ENCODE measurements at places on chromosomes 2 and 18.

DNA sequence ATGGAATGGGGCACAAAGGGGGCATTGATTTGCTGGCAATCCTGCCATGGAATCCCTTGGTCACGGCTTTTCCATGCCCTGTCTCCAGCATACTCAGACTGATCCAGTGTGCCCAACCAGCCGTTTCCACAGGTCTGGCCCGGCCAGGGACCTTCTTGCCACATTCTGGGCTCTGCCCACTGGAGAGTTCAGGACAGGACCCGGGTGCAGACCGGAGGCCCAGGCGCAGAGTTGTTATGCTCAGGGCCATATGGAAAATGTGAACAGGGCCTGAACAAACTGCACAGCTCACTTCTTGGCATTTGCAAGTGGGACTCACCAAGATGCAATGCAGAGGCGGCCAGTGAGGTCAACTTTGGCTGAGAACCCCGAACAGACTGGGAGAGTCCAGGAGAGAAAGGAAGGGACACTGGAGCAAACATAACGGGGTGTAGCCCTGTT, 15.6 kb upstream of the ASAP2 start:
- peak; percentile 10 for DNase-seq

- no peak for DNase-seq
Measured at GRCh38 chr2:239461291-239462190, 60.7 kb upstream of the HDAC4 start.

- DNase-seq, result no peak
Measured at GRCh38 chr2:158243392-158243791, 141.7 kb downstream of the UPP2 start.

DNA sequence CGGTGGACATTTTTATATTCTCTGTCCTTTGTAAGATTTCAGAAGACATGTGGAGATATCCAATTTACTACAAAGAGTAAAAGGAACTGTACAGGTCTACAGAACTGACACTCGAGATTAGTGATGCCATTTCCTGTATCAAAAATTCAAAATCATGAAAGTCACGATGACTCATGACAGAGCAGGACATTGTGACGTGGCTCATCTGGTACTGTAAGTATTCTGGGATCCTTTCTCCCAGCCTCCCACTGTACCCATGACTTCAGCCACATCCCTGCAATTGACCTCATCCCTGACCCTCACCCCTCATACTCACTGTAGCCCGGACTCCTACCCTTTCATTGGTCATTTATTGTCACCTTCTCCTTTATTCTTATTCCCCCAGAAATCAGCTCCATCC, 736.5 kb downstream of the EPHA4 start:
- DNase-seq, result no peak

DNA sequence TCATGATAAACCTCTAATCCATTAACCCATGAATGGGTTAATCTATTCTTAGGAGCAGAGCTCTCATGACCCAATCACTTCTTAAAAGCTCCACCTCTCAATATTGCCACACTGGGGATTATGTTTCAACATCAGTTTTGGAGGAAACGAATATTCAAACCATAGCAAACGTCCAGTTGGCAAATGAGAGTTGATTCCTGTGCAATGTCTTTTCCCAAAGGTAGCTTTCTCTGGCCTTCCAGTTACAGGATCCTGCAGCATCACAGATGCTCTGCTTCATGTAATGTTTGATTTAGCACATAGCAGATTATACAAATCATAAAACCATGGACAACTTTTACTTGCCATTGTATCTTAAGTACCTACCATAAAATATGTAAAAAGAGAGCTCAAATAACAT, 481.0 kb downstream of the TNS1 start:
- DNase-seq, result peak; percentile 88

- peak; percentile 64 for DNase-seq
Measured at GRCh38 chr18:22109535-22109934, 59.9 kb upstream of the GATA6 start.

GRCh38 chr18:45849529-45849928, 24.1 kb downstream of the SIGLEC15 start:
- DNase-seq, result no peak

DNA sequence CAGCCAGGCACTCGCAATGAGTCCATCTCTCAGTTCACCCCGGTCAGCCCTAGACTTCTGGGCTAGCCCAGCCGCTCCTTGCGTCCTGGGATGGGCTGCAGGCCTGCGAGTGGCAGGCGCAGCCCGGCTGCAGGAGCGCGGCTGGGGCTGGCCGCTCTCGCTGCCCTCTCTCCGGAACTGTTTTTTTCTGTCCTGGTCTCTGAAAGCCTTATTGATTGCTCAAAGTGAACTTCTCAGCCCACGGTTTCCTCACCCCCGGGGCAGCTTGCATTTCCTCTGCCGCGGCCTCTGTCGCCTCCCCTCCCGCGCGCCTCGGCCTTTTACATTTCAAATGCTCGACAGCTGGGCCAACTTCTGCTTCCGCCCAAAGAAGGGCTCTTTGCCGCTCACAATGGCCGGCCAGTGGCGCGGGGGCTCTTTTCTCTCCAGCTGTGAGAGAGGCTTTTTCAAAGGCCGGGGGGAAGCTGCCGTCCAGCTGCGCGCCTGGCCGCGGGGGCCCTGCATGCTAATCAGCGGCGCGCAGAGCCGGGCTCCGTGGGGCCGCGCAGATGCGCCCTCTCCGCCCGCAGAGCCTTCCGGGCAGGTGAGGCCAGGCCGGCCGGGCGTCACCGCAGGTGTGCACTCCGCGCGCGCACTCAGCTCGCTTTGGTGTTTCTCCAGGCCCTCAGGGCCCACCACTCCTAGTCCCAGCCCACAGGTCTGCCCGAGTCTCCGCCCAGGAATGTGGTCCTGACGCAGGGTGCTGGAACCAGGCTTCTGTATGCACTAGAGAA, 513.8 kb downstream of the RNF144A start:
- DNase-seq, result peak; percentile 89

DNA sequence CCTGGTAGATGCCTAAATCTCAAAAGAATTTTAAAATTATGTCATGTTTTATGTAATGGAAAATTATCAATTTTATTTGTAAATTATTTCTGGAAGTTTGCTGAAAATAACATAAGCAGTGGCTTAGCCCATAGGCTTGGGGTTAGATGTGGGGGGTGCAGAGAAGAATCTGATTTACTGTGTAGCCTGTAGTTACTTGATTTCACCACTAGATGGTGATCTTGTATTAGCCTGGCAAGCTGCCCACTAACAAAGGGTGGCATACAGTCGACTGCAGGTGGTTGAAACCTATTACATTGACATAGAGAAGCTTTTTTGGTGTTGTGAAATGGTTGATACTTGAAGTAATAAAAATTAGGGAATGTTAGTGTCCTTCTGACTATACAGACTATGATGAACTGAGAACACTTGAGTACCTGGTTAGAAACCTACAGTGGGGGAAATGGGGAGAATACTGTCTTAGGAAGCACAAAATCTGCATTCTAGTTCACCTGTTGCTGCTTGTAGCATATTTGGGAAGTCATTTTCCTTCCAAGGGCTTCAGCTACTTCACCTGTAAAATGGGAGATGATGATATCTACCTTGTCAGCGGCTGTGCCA, 191.0 kb upstream of the LHCGR start:
- DNase-seq, result peak; percentile 47

GRCh38 chr2:238286551-238286950, 1.9 kb downstream of the PER2 start:
- peak; percentile 58 for DNase-seq

DNA sequence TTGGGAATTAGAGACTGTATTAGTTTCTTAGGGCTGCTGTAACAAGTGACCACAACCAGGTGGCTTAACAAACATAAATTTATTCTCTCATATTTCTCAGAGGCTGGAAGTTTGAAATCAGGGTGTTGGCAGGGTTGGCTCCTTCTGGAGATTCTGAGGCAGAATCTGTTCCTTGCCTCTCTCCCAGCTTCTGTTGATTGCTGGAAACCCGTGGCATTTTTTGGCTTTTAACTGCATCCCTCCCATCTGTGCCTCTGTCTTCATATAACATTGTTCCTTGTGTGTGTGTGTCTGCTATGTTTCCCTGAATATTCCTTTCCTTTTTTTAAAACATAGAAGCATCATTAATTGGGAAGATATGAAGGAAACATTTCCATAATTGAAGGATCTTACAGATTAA, 448.1 kb upstream of the DCC start:
- no peak for DNase-seq

DNA sequence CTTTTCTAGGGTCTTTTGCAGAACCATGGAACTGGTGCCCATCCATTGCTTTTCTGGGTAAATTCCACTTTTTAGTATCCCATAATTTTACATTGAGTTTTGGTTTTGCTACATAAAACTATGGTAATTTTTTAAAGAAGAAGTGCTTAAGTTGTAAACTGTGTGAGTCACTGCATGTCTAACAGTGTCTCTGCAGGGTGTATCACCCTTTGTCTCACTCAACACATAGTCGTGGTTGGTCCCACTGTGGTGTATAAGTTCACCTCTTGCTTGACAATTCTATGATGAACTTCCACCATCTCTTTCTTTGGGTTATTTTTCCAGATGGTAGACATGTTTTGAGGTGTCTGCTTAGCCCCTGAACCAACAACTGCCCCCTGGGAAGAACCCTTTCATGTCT, 10.5 kb downstream of the SCTR start:
- no peak for DNase-seq

DNA sequence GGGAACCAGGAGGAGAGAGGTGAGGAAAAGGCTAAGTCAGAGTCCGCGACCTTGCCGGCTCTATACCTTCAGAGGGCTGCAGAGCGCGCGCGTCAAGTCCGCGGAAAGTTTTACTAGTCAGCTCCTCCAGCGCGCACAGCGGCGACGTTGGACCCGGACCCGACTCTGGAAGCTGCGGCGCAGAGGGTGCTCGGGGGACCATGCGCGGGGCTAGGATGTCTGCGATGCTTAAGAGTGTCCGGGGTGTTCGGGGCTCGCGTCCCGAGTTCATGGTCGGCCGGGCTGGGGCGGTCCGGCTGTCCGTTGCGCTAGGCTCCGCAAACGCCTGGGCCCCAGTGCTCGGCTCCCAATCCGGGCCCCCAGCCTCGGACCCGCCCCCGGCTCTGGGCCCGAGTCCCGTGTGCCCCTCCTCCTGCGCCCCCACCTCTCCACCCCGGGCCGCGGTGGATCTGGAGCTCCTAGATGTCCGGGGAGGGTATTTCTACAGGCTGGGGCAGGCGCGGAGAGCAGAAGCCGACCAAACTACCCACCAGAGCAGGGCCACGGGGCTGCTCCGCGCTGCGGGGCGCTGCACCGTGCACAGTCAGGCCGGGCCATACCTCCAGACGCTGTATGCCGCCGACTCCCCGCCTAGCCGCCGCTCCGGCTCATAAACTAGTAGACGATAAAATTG, at the start of gene LBX2:
TSS of gene LBX2 (minus strand) at position 337 of the 673 bp plus-strand sequence. CDS start at position 271, 66 bp downstream.
- no peak for DNase-seq

DNA sequence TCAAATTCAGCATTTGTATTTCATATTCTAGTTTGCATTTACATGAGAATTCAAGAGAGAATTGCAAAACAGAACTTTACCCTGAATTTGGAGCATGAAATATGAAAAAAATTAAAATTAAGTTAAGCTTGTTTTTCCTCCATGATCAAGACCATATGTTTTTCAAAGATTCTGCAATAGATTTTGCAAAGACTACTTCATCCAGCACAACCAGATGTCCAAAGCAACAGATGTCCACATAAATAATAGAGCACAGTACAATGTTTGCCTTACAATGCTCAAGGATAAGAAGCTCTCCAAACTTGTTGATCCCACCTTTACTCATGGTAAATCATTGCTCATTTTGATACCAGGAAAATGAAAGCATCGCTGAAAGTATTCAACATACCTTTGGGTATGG, 25.6 kb downstream of the FAP start:
- no peak for DNase-seq

- peak; percentile 59 for DNase-seq
Measured at GRCh38 chr2:104889291-104889959, 35.5 kb downstream of the POU3F3 start.

- DNase-seq, result no peak
Measured at GRCh38 chr2:146246002-146246735, 1598.7 kb upstream of the ACVR2A start.

DNA sequence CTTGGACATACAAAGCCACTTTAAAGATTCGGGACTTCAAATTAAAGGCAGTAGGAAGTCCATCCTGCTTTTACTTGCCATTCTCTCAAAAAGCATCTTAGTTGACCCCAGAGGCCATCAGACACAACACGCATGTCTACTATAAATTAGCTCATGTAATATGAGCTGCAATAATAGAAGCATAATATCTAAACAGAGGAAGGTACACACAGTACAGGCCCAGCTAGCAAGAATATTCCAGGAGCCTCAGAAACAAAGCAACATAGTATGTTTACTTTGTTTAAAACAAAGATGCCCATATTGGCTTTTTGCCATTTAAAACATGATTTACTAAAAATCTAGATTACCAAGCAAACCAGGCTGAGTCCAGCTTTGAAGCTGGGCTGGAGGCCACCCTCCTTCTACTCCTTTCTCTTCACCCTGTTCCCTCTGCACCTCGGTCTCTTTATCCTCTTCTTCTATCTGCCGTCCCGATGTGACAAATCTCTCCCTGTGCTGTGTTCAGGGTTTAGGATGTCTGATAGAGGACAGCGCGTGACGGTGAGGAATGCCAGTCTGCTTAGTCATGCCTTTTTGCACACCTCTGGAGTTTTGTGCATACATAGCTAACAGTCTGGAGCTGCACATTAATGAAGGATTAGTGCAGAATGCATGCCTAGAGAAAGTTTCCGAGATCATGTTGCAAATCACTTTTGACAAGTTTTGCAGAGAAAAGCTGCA, 28.2 kb downstream of the DTNA start:
- DNase-seq, result no peak

DNA sequence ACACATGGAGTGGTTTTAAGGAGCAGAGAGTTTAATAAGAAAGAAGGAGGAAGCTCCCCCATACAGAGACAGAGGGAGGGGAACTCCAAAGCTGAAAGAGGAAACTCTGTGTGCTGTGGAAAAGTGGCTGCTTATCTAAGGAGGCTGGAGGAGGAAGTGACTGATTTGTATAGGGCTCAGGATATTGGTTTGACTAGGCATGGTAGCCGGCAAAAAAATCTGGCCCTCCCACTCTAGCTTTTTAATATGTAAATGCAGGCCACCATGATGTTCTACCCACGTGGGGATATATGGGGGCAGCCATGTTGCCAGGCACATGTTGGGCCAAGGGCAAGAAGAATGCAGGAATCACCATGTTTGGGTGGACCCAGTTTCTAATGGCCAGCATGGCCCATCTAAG, 64.3 kb downstream of the HNMT start:
- DNase-seq, result peak; percentile 90

GRCh38 chr2:239678186-239678490, 277.3 kb upstream of the HDAC4 start:
- DNase-seq, result no peak

- DNase-seq, result no peak
Measured at GRCh38 chr2:234920836-234921235, 31.0 kb upstream of the SH3BP4 start.

DNA sequence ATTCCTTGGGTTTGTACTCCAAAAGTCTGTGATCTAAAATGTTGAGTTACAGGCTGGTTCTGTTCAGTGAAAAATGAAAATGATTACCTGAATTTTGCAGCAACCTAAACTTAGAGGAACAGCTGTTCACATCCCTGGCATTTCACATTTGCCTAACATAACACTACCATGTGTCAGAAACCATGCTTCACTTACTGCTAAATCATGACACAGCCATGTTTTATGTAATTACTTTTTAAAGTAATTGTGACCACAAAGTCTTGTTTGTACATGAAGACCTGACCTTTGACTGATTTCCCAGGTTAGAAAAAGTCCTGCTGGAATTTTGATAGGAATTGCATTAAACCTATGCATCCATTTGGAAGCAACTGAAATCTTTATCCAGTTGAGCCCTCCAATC, 79.1 kb downstream of the FAM168B start:
- DNase-seq, result no peak

GRCh38 chr18:74329688-74330205, 14.1 kb downstream of the C18orf63 start:
- DNase-seq, result no peak

All from MV-4-11 (cell line).